Natural killer cell (primary cell): ENCODE measurements at places on chromosomes 7 and 10.

- no peak for DNase-seq
These were observed 133.8 kb upstream of the UNC5B start for GRCh38 chr10:71078454-71079145.

- no peak for DNase-seq
These were observed 26.2 kb upstream of the MSRB2 start for GRCh38 chr10:23069019-23069815.

DNA sequence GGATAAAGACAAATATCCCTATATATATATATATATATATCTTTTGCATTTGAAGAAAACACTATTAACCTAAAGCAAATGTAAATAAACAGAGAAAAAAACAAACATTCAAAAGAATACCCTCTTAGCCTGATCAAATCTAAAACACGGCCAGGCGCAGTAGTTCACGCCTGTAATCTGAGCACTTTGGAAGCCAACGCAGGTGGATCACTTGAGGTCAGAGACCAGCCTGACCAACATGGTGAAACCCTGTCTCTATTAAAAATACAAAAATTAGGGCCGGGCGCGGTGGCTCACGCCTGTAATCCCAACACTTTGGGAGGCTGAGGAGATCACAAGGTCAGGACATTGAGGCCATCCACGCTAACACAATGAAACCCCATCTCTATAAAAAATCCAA is 9.2 kb downstream of the ANXA7 start:
- DNase-seq, result no peak

DNA sequence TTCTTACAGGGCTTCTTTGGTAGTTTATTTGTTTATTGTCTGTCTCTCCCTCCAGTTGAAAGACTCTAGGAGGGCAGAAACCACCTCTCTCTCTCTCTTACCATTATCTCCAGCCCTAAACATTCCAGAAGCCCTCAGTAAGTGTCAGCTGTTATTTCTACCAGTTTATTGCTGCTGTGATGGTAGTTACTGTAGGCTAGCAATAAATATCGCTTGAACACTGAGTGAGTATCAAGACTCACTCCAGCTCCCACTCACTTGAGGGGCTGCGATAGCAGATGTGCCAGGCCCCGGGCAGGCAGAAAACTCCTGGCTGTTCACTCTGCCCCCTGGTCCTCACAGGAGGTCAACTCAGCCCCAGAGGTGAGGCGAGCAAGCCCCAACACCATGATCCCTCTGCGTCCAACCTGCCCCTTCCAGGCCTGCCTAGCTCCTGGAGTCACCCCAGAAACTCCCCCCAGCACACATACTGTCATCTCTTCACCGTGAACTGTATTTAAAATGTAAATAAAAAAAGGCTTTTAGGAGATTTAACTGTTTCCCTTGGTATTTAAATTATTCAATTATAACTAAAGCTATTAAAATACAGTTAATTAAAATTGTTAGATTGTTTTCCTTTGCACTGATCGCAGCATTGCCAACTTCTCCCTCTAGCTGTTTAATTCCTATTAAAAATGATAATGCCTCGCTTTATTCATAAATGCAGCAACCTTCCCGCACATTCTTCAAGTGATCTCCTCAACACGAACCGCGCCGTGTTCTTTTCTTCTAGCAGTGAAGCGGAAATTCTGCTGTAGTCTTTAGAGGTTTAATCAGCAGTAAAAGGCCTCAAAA is 321.1 kb upstream of the ZMIZ1 start:
- no peak for DNase-seq

- DNase-seq, result no peak
These were observed 91.8 kb downstream of the LARP4B start for GRCh38 chr10:839550-840205.

GRCh38 chr10:100370714-100371481 is 23.9 kb downstream of the SCD start:
- DNase-seq, result peak; percentile 76

- no peak for DNase-seq
These were observed 111.7 kb downstream of the GPR26 start for GRCh38 chr10:123777881-123778280.

DNA sequence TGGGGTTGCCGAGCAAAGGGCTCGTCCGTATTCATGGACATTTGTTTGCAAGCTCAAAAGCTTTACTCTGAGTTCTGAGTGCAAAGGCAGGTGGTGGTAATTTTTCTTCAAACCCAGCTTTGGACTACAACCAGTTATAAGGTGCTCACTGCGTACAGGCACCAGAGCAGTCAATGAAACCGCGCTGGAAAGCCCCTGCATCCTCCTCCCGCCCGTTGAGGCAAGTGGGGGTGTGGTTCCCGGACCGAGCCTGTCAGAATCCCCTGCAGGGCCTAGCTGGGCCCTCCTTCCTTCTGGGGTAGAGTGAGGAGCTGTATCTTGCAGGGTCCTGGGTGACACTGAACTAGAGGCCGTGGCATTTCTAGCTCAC is 22.3 kb downstream of the AMZ1 start:
- DNase-seq, result peak; percentile 83

GRCh38 chr10:125514206-125515162 is 168.5 kb downstream of the TEX36 start:
- DNase-seq, result peak; percentile 25

- no peak for DNase-seq
These were observed 111.8 kb upstream of the ANKRD1 start for GRCh38 chr10:91032611-91033206.

GRCh38 chr10:117545141-117546019 is 2.8 kb downstream of the EMX2 start:
- DNase-seq, result no peak
